ENCODE measurements at places on chromosomes 2 and 18.

- DNase-seq: no peak
Observed at GRCh38 chr18:34661464-34662087, 48.5 kb upstream of the DTNA start.

- no peak for DNase-seq
Observed at GRCh38 chr2:188042412-188042811, 249.3 kb upstream of the GULP1 start.

GRCh38 chr2:143629340-143629739, 500.1 kb downstream of the ARHGAP15 start:
- DNase-seq: no peak

GRCh38 chr18:57772387-57772799, 30.7 kb downstream of the ATP8B1 start:
- no peak for DNase-seq

DNA sequence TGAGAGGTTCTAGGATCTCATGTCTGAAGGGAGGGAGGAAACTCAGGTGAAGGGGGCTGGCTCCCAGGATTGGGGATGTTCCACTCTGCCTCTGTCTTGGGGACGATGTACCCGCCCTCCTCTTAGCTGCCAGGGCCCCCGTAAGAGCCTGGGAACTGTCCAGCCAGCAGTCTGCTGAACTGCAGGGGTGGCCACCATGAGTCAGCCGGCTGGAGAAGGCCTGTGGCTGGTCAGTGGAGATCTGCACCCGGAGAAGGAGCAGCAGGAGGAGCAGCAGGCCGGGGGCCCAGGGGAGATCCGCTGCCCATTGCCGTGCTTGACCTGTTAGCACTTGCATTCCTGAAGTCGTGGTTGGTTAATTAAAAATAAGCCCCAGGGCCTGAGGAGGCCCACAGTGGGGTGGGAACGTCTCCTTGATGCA, 180.3 kb downstream of the TFCP2L1 start:
- DNase-seq: no peak

DNA sequence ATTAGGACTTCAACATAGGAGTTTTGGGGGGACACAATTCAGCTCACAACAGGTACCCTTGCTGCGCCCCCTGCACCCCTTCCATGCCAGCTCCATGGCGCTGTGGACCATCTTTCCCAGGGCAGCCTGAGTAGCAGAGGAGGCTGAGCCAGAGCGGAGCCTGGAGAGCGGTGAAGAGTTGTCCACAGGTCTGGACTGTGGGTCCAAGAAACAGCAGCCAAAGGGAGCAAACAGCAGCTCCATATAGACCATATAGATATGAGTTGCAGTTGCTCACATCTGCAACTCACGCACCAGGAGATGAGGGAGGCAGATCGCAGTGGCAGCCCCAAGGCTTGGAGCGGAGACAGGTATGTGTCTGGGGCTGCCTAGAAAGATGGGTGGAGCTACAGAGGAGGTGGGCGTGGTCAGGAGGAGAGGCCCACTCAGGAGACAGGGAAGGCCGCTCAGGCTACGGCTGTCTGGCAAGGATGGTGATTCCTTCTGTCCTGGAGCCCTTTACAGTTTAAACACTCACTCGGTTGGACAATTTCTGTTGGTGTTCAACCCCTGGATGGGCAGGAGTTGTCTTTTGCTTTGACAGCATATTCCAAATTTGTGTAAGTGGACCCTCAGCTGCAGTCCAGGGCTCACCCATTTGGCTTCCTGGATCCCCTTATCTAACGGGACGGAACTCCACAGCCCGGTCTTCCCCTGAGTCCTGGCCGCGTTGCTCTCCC, 155.1 kb downstream of the LPIN1 start:
- no peak for DNase-seq

All from stimulated activated CD8-positive, alpha-beta memory T cell treated with anti-CD3 and anti-CD28 coated beads, Interleukin-12 subunit alpha, Interleukin-12 subunit beta, amount 100 ng/mL, for 4 hours (primary cell).